Activated naive CD8-positive, alpha-beta T cell treated with anti-CD3 and anti-CD28 coated beads, Interleukin-2, amount 10 ng/mL, durations not matched to agents 7 days and 5 days (primary cell): ENCODE measurements at places on chromosomes 2 and 18. TPM values are rescaled to one million over a fixed set of nuclear protein-coding genes. Genes with fewer than 3 reads are reported as not detected.

- DNase-seq, result no peak
These were observed 2.6 kb upstream of the RBM43 start for GRCh38 chr2:151264157-151264825.

DNA sequence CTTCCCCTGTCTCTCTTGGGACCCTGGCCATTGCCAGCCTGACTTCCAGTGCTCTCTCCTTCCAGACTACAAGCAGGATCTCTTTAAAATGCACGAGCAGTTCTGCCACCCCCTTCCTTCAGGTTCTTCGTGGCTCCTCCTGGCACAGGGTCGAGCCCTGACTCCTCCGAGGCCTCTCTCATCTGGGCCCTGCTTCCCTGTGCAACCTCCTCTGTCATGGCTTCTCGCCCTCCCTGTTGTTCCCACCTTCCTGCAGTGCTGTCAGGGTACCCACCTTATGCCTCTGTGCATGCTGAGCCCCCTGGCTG is 56.7 kb upstream of the RPL31 start:
- DNase-seq, result no peak

Gene EVA1A
- total RNA-seq, result not detected

Gene OSR1
- total RNA-seq, result not detected

- peak; percentile 54 for DNase-seq
These were observed 86.8 kb upstream of the DNER start for GRCh38 chr2:229800997-229801754.

Gene ABCG8
- not detected for total RNA-seq

Gene PSMA8
- total RNA-seq, result 1.3 TPM

DNA sequence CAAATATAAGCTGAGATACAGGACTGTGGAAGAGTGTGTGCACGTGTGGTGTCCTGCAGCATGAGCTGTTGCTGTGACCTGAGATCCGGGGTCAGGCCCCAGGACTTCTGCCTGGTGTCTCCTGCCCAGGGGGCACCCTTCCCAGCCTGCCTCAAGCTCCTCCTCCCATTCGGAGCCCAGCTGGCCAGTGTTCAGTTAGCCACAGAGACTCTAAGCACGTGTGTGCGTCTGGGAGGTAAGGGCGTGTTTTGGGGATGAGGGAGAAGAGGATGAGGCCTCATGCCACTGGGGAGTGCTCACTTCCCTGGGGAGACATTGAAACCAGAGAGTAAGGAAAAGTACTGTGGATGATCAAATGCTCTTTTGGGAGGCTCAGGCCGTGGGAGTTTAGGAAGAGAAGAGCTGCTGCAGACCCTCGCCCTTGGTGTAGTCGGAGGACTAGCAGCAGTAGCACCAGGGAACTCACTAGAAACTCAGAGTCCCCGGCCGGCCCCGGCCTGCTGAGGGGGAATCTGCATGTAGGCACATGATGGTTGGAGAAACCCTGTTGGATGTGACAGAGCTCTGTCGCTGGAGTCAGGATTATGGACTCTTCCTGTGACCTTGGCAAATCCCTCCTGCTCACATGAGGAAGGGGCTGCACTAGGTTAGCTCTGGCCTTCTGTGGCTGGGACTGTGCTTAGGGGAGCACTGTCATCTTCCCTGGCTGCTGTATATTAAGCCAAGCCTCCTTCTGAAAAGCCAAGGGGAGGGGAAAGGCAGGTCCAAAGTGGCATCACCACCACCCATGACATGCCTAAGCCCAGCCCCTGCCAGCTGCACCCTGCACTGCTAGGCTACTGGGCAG is 231.1 kb downstream of the DYSF start:
- no peak for DNase-seq

DNA sequence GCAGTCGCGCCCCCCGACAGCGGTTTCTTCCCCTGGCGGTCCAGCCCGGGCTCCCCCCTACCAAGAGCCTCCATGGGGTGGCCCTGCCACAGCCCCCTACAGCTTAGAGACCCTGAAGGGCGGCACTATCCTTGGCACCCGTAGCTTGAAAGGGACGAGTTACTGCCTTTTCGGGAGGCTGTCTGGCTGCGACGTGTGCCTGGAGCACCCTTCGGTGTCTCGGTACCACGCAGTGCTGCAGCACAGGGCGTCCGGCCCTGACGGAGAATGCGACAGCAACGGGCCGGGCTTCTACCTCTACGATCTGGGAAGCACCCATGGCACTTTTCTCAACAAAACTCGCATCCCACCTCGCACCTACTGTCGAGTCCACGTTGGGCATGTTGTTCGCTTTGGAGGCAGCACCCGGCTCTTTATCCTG is 475 bp downstream of the SLC4A1AP start:
- DNase-seq, result no peak

Gene CFC1
- total RNA-seq, result not detected

GRCh38 chr2:195820373-195820772 is 163.3 kb downstream of the SLC39A10 start:
- no peak for DNase-seq

GRCh38 chr18:22528291-22528690 is 110.6 kb upstream of the CTAGE1 start:
- no peak for DNase-seq

Gene PCARE
- not detected for total RNA-seq

DNA sequence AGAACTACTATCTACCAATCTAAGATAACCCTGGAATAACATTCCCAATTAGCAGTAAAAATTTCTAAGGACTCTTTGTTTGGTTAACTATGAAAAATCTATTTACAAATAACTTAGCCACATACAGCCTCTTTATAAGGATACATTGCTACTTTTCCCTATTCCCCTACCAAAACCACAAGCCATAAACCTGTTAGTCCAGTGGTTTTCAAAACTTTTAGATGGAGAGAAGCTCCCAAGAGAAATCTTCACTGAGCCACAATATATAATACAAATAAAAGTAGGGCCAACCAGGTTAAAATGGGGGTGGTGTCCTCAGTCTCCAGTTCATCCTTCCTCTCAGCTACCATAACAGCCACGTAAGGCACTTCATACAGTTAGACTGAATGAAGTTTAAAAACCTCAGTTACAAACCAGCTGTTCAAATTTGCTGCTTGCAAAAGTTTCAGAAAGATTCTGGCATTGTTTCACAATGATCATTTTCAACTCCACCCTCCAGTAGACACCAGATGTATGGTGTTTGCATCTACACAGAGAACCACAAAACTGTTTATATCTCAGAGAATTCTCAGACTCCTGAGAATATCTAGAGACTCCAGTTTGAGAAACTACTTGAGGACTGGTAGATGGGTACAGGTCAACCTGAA is 26.0 kb downstream of the SOS1 start:
- no peak for DNase-seq

- no peak for DNase-seq
These were observed 509.6 kb upstream of the RAB6C start for GRCh38 chr2:129469871-129470270.

Gene GRHL1
- 0.43 TPM for total RNA-seq

DNA sequence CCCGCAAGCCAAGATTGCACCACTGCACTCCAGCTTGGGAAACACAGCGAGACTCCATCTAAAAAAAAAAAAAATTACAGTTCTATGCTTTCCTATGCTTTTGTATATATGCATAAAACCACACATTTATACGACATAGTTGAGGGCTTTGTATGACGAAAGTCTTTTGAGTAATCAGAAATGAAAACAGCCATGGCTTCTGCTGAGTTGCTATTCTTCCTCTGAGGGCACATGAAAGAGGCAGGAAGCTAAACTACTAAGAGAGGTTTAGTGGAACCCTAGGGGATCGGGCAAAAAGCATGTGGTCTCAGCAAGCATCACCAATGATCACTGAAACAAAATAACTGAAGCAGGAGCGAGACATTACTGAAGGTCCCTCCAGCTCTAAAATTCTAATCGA is 99.6 kb downstream of the ZAP70 start:
- DNase-seq, result no peak

Gene MC2R
- total RNA-seq, result not detected

Gene FLACC1
- total RNA-seq, result 2.9 TPM

Gene DYSF
- total RNA-seq, result 6.3 TPM

Gene LAMA3
- 0.19 TPM for total RNA-seq

Gene PLGLB2
- 2.4 TPM for total RNA-seq

- DNase-seq, result no peak
These were observed 47.1 kb upstream of the ATG16L1 start for GRCh38 chr2:233204286-233204936.

GRCh38 chr2:204005940-204006721 is 69.6 kb downstream of the ICOS start:
- no peak for DNase-seq

Gene PAX8
- 3.2 TPM for total RNA-seq

DNA sequence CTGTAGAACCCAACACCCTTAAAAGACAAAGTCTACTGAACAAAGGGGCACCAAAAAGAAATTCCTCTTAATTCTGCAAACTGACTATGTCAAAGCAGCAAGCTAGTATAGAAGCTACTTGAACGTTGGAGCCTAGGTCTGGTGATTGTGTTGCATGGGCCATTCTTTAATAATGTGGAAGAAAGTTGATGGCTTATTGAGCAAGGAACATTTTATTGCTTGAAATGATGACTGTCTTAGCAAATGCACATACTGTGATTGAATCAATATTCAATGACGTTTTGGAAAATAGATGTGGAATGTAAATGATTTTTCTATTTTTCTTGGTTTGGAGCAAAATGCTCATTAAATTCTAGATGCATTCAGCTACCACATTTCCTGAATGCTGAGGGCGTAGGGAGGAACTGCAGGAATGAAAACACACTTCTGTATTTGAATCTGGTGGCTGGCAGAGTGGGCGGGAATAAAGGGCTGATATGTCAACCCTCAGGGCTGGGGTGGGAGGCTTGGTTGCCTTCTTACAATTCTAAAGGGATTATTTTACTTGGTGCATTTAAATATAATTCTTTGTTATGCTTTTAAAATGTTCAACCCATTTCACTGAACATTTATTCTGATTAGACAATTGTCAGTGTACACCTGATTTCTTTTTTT is 26.5 kb downstream of the MYO3B start:
- DNase-seq, result no peak

- no peak for DNase-seq
These were observed 105.5 kb downstream of the POLE4 start for GRCh38 chr2:75063906-75064305.

Gene CPS1
- total RNA-seq, result 0.68 TPM

GRCh38 chr2:100655936-100656534 is 93.2 kb downstream of the PDCL3 start:
- DNase-seq, result no peak

GRCh38 chr2:109247340-109247739 is 118.3 kb downstream of the SH3RF3 start:
- no peak for DNase-seq

Gene TRABD2A
- total RNA-seq, result 85.5 TPM

DNA sequence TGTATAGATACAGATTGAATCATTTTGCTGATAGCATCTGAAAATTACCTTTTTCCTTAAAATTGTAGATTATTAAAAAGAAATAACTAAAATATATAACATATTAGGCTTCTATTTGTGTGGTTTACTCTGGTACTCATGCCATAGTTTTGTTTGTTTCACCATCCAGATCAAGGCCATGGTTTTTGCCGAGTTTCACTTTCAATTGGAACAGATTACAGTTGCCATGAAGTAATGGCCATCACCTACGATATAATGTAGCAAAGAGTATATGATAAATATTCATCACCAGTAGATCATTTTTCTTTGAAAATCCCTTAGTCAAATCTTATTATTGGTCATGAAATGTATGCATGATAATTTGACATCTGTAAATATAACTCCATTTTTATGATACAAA is 11.9 kb upstream of the DNAH7 start:
- no peak for DNase-seq

- DNase-seq, result no peak
These were observed 6.8 kb downstream of the CYB5A start for GRCh38 chr18:74284980-74285355.

DNA sequence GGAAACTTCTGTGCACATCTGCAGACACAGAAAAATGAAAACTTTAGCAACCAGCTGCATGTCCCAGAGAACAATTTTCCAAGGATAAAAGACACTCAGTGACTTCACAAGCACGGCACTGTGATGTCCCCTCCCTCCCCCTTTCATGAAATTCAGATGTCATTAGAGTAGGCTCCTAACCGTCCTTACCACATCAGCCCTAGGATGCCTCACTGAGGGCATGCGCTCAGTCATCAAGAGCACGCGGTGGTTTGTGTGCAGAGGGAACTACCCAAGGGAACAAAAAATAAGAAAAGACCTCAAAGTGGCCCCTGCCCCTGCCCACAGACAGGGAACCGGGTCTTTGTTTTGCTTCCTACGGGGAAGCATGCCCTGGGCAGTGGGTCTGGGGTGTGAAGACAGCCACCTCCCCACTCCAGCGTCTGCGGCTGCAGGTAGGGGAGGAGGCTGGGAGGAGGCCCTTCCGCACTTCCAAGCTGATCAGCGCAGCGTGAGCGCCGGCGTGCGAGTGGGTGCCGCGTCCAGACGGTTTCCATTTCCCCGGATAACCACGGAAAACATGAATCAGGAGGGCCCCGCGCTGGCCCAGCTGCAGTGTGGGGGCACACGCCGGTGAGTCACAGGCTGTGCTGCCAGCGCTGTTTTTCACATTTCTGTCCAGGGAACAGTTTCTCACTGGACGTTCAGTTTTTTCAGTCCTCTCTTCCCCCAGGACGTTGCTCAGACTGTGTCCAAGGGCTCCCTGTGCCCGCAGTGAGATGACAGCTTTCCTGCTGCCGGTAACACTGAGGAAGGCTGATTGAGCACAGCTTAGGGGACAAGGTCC is 70.6 kb downstream of the COPS8 start:
- DNase-seq, result peak; percentile 49

DNA sequence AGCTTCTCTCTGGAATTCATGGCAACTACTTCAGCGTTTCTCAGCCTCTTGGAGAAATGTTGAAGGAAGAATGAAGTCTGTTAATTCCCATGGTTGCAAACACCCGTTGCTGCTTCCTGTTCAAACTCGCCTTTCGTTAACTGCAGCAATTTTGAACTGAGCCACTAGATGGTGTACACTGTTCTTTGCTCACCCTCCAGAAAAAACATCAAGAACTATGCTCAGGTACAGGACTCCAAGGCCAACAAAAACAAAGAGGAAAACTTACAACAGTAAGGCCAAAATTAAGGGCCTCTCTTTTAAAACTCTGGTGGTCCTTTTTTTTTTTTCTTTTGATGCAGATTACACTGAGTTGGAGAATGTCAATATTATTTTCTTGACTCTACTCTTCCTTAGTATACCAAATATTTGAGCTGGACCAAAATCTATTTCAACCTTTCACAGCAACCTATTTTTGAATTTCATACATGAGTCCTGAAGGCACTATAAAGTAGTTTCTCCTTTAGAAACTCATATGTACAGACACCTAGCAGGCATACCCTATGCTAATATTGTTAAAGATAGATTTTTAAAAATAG is 58.2 kb downstream of the KLHL14 start:
- DNase-seq, result no peak

Gene STARD6
- total RNA-seq, result not detected
